ENCODE measurements at places on chromosomes 7 and 10. TPM values are rescaled to one million over a fixed set of nuclear protein-coding genes. Genes with fewer than 3 reads are reported as not detected.

DNA sequence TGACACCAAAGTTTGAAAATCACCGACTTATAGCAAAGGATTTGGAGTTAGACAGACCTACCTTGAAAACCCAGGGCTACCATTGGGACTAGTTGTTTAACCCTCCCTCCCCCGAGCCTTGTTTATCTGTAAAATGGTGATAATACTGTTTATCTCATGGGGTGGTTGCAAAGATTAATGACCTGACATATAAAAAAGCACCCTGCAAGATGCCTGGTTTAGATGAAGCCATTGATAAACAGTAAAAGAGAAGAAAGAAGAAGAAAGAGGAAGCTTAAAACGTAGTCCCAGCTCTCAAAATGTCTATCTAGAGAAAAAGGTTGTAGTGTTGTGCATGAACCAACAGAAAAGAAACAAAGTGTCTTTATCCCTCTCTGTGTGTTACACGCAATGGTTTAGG, 145.7 kb downstream of the FGFR2 start:
- DNase-seq, result no peak

GRCh38 chr10:47057471-47057870, 146.2 kb downstream of the PTPN20 start:
- no peak for DNase-seq

DNA sequence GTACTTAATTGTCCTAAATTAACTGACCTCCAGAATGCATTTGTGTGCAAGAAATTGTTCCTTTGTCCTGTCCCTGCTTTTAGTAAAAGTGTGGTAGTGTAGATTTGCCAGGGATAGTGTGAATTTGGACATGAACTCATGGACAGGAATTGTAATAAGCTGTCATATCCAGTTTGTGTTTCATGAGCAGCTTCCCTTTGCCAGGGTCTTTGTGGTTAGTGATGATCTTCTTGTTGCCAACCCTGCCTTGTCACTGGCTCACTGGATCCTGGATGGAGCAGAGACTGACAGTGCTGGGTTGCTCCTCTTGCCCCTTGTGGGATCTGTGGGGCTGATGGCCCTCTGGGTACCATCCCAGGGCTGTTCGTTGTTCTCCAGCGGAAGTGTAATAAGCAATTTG, 110.1 kb downstream of the CCNY start:
- no peak for DNase-seq

The CACNA2D1 gene
- 1.8 TPM for total RNA-seq

The MRPS33 gene
- total RNA-seq, result 25.0 TPM

All from neural progenitor cell (in vitro differentiated cells).